ENCODE measurements at places on chromosomes 11 and 22.

- DNase-seq: no peak
Observed at GRCh38 chr11:116403794-116404461, 368.9 kb downstream of the BUD13 start.

DNA sequence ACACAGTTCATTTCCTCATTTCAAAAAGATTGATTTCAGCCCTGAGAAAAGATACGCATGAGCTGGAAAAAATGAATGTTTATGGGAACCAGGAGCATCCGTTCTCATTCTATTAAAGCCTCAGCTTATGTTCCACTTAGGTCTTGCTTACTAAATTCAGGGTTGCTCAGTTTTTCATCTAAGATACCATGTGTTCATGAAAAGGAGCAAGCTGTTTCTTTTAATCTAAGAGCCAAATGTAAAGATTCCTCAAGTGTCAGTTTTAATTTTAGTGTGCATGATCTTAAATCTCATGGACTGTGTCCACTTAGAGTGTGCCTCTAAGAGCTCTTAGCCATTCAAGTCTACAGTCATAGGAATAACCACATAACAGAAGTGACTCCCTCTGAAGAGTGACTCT lies 141.5 kb upstream of the ARHGAP42 start:
- no peak for DNase-seq

DNA sequence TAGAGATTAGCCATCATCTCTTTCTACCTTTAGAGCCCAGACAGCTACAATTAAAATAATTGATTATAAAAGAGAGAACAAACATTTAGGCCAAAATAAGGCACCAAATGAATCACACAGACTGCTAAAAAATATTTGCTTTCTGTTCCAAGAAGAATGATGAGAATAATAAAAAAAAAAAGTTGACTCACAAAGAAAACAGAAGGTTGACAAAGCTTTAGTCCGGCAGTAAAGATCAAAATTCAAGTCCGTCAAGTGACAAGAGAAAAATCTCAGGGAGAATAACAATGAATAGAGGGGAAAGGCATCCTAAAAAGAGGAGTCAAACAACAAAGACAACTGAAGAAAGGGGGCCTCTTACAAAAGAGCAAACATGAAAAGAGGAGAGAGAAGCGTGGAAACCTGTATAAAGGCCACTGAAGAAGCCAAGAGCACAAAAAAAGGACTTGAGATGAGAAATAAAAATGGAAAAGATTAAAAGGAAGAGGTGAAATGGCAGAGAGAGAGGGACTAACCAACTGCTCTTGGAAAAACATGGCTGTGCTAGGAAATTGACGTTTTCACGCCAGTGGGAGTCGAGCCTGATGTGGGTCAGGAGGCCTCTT lies 910.2 kb downstream of the OPCML start:
- DNase-seq: no peak

- DNase-seq: no peak
Observed at GRCh38 chr11:41289408-41289807, 170.0 kb downstream of the LRRC4C start.

DNA sequence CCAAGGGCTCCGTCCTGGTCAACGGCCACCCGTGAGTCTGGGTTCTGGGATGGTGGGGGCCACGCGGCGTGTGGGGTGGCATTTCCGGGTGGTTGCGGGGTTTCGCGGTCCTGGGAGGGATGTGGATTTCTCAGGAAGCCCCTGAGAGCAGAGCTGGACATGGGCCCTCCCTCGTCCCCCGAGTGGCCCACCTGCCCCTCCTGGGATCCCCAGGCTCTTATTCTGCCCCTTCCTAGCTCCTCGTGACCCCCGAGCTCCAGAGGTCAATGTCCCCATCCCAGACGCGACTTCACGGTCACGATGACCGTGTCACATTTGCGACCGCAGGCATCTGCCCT lies 4.4 kb downstream of the MUC5AC start:
- DNase-seq: no peak

DNA sequence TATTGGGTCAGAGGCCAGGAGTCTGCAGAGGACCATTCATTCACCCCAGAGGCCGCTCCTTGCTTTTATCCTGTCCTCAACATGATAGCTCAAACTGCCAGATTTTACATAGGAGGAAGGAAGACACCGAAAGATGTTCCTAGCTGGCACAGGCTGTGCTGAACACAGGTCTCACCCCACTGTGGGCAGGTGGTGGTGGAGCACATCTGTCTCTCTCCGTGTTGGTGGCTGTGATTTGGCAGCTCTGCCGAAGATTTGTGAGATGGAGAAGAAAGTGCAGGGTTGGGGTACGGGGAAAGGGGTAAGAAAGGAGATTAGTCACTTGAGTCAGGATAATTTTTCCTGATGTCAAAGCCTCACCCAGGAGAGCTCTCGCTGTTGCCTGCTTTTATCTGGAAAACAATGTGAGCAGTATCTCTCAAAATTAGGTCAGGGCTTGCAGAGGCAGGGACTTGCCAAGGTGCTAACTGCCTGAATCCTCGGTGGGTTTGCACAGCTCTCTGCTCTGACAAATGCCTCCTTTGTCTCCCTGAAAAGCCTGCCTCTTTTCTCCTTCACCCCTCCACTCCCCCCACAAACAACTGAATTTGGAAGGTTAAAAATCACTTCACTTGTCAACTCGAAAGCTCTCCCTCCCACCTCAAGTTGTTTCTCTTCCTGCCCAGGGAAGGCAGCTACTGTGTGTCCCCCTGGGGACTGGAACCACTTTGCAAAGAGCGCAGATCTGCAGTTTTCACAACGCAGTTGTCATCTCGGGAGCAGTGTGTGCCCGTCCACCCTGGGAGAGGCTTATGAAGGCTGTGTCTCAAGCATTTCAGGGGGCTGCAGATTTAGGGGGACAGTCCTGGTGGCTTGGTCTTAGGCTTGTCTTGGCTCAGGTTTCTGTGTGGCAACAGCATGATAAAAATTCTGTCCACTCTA lies 299.7 kb downstream of the ST3GAL4 start:
- DNase-seq: no peak

GRCh38 chr11:125980436-125980835 lies 34.6 kb downstream of the VSIG10L2 start:
- DNase-seq: no peak

GRCh38 chr11:113113801-113114704 lies 152.8 kb downstream of the NCAM1 start:
- peak; percentile 33 for DNase-seq

- DNase-seq: no peak
Observed at GRCh38 chr11:15476371-15476917, 361.7 kb downstream of the INSC start.

- no peak for DNase-seq
Observed at GRCh38 chr11:64266339-64266738, 15.0 kb downstream of the PLCB3 start.

GRCh38 chr11:75816561-75817239 lies 1.7 kb downstream of the UVRAG start:
- DNase-seq: no peak

DNA sequence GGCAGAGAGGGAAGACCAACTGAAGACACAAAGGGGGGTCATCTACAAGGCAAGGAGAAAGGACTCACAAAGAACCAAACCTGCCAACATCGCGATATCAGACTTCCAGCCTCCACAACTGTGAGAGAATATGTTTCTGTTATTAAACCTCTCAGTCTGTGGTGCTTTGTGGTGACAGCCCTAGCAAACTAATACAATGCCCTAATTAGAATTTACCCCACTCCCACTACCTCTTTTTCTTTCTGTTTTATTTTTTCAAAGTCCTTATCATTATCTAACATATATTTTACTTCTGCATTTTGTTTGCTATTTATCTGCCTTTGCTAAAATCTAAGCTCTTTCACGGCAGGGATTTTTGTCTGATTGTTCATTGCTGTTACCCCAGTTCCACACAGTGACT lies 2.5 kb upstream of the OR52D1 start:
- DNase-seq: no peak

- DNase-seq: no peak
Observed at GRCh38 chr22:29216873-29217666, 11.4 kb downstream of the EMID1 start.

DNA sequence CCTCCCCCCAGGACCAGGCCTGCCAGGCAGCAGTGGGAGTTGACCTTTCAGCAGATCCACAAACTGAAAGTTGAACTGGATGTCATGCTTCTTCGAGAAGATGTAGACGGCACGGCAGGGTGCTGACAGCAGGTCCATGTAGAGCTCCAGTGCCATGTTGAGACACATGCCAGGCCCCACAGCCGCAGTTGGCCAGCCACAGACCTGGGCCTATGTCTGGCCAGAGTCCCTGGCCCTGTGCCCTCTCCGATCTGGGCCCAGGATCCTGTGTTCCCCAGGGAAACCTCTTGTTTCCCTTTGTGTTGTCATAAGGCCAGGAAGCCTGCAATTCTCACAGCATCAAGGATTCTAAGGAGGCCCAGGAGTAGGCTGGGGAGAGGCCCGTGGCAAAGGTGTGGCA lies at the start of gene GSTT4:
Gene GSTT4, minus strand, starts transcription at position 253 of the 400 bp plus-strand sequence. Its CDS starts 97 bp downstream, at position 156.
- no peak for DNase-seq
